ENCODE measurements at places on chromosomes 4 and X.

DNA sequence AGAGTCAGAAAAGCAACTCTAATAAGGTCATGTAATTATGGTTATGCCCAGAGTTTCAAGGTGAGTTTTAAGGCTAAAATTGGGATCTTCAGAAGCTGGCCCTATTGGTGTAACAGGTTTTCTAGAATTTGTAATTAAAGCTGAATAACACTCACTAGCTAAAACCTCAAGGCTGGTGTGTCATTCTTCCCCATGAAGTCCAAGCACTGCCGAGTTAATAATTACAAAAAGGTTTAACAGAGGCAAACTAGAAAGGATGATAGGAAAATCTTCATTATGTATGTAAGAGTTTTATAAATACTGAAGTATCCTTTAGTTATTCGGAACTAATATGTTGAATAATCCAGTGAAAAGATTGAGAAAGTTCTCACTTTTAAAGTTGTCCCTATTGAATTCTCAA lies 34.3 kb downstream of the MXRA5 start:
- no peak for DNase-seq

DNA sequence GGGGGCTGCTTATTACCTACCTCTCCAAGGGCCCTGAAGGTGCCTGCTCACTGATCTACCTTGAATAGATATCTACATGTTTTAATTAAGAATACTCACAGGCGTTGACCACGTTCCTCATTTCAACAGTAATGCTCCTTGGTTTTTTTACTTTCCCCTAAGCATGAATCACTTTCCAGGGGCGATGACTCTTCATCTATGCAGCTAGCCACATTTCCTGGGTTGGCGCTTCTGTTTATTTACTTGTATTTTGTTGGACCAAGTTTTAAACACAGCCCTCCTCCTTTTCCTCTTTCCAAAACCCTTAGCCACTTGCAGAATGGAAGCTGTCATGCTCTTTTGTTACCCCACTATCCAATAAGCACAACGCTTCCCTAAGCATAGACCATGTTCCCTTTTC lies 50.8 kb downstream of the CBLL2 start:
- DNase-seq = no peak

- DNase-seq = no peak
These were observed 489.8 kb downstream of the PABPC4L start for GRCh38 chr4:133711817-133712216.

- no peak for DNase-seq
These were observed 67.7 kb upstream of the PGRMC2 start for GRCh38 chr4:128355305-128355704.

- no peak for DNase-seq
These were observed 115.5 kb upstream of the ACSL4 start for GRCh38 chrX:109848461-109849050.

- DNase-seq = no peak
These were observed 22.3 kb upstream of the HTRA3 start for GRCh38 chr4:8247047-8247930.

- no peak for DNase-seq
These were observed 26.9 kb upstream of the AMOT start for GRCh38 chrX:112867570-112867969.
